Trophoblast cell (in vitro differentiated cells and primary cell): ENCODE measurements at places on chromosomes 13 and 19.

- peak; percentile 94 for DNase-seq
These were observed 1.7 kb downstream of the ELL start for GRCh38 chr19:18519962-18520847.

- DNase-seq: no peak
These were observed 113.2 kb downstream of the HSPH1 start for GRCh38 chr13:31048521-31048920.

- DNase-seq: no peak
These were observed 367.8 kb downstream of the DACH1 start for GRCh38 chr13:71499235-71499634.

- DNase-seq: no peak
These were observed 2.6 kb downstream of the CAPN12 start for GRCh38 chr19:38741670-38742069.
